Natural killer cell treated with Interleukin-12 subunit alpha and Interleukin-12 subunit beta and Interleukin-15 and Interleukin-18, amount 100 ng/mL, for 72 hours (primary cell): ENCODE measurements at places on chromosomes 11 and 22. TPM values are rescaled to one million over a fixed set of nuclear protein-coding genes. Genes with fewer than 3 reads are reported as not detected.

The OR51B2 gene
- total RNA-seq, result not detected

The SYT8 gene
- not detected for total RNA-seq

GRCh38 chr11:559020-559620 is 1.4 kb downstream of the LMNTD2 start:
- DNase-seq, result no peak

- no peak for DNase-seq
Observed at GRCh38 chr11:128266893-128267292, 320.5 kb downstream of the ETS1 start.

DNA sequence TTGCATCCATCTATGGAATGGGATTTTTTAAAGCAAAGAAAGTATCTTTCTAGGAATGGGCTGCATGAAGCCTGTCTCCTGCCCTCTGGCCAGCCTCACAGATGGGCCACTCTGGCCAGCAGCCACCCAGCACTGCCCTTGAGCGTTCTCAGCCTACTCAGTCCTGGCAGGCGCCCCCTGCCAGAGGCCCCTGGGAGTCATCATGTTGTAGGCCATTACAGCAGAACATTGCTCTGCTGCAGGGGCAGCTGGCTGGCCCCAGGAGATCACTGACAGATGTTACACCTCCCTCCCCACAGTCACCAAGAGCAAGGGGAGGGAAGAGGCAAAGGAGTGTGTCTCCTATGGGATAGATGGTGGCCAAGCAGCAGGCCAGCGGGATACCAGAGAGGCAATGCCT is 363.7 kb downstream of the NXPE2 start:
- no peak for DNase-seq

- DNase-seq, result no peak
Observed at GRCh38 chr11:133385781-133386180, 146.5 kb downstream of the OPCML start.

DNA sequence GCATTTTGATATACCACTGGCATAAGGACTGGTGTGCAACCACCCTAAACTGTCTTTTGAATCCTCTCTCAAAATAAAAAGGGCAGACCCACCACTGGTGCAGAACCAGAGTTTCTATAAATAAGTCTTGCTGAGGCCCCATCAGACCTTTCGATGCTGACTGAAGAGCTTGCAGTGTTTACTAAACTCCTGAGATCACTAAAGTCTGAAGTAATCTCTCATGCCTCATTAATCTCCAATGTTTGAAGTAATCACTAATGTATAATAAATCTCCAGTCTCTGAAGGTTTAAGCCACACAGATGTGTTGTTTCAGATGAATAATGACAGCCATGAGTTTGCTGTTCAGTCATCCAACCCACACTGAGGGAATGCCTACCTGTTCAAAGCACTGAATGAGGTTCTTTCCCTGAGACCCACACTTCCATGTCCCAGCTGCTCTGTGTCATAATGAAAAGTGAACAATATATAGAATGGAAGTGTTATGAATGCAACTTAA is 50.6 kb upstream of the DEUP1 start:
- DNase-seq, result no peak

DNA sequence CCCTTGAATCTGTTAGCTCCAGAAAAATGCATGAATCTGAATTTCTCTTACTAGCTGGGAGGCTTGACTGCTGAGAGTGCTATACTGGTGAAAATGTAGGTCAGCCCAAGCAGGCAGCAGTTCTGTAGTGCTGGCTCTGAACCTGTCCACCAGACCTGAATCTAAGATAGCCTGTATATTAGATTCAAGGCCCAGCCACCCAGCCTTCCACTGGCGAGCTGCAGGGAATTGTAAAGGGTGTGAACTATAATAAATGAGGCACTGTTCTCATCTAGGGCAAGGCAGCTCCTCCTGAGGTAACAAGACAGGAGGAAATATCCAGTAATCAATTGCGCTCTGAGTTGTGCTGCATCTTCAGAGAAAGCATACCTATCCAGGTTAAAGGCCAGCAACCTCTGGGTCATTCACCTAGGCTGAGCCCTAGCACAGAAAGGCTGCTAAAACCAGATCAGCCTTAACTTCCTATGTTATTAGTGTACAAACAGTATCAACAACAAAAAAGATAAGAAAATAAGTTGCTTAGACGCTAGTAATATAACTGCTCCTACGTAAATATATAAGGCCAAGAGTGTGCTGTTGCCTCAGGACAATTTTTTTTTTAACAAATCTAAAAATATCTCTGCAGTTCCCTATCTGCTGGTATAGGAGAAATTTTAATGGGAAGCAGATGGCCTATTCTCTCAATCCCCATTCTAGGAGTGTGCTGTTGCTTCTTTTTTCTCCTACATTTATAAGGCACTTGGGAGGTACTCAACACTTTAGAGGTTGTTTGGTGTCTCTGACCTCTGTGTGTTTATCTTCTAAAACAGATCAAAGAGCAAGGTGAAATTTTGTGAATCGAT is 63.0 kb downstream of the RELT start:
- DNase-seq, result no peak
